ENCODE measurements at places on chromosomes 13 and 19. TPM values are rescaled to one million over a fixed set of nuclear protein-coding genes. Genes with fewer than 3 reads are reported as not detected.

The A1BG gene
- total RNA-seq, result 24.5 TPM

DNA sequence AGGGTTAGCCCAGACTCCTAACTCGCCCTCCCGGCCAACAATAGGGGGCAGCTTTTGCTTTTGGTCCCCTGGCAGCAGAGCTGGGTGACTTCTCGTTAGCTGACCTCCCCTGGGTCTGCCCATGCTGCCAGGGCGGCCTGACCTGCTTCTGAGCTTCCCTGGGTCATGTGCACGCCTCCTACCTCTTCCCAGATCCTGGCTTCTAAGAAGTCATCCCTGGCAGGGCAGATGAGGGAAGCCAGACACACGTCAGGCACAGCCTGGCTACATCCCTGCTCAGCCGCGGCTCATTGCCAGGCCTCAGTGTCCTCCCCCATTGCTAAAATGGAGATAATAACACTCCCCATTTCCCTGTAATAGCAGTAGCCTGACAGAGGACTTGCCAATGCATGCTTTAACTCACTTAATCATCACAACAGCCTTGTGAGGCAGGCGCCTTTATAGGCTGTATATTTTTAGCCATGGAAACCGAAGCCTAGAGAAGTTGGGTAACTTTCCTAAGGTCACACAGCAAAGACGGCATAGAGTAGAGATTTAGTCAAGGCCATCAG, 2.1 kb downstream of the KCNK6 start:
- DNase-seq, result no peak

DNA sequence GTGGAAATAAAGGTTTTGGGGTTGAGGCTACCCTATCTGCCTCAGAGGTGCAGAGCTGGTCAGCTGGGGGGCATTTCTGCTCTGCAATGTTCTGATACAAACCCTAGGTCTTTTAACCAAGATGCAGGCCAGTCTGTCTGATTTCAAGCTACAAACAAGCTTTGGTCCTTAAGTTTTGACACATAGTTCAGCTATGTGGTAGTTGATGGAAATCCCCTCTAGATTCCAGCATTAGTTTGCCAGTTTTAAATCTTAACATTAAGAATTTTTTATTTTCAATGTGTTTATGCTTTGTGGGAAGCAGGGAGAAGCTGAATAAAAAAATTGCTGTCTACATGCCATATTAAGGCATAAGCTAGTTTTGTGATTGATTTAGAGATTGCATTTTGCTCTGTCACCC, 225.7 kb downstream of the LMO7 start:
- no peak for DNase-seq

- DNase-seq, result peak; percentile 71
These were observed 31.7 kb downstream of the ARHGAP35 start for GRCh38 chr19:46892252-46893179.

The CBY2 gene
- not detected for total RNA-seq

- no peak for DNase-seq
These were observed 6.3 kb downstream of the PNKP start for GRCh38 chr19:49861107-49861506.

DNA sequence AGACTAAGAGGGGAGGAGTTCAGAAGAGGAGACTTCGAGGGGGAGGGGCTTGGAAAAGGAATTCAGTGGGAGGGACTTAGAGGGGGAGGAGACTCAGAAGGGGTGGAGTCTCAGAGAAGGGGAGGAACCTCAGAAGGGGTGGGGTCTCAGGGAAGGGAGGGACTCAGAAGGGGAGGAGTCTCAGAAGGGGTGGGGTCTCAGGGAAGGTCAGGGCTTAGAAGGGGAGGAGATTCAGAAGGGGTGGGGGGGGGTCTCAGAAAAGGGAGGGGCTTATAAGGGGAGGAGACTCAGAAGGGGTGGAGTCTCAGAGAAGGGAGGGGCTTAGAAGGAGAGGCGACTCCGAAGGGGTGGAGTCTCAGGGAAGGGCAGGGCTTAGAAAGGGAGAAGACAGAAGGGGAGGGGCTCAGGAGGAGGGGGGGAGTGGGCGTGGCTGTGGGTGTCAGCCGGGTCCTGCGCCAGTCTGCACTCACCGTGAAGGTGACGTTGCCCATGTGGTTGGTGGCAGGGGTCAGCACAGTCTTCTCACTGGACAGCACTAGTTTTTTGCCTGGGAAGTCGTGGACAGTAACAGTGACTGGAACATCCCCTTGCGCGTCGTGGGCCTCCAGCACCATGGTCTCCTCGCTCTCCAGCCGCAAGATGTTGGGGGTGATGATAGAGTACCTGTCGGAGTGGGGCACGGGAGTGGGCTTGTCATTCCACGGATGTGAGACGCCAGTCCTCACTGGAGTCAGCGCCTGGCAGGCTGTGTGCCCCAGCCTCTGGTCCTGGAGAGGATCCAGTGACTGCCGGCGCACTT, 1.5 kb downstream of the C3 start:
- peak; percentile 86 for DNase-seq

The KASH5 gene
- total RNA-seq, result 19.4 TPM

The AMH gene
- total RNA-seq, result 45.7 TPM

- DNase-seq, result no peak
These were observed 43.2 kb downstream of the ZNF571 start for GRCh38 chr19:37551129-37551993.

- DNase-seq, result peak; percentile 77
These were observed 2.8 kb downstream of the ZFP36 start for GRCh38 chr19:39409208-39410016.

The TUBA3C gene
- total RNA-seq, result not detected

- DNase-seq, result no peak
These were observed 9.5 kb downstream of the B3GLCT start for GRCh38 chr13:31209172-31209840.

- DNase-seq, result no peak
These were observed 28.3 kb downstream of the INSR start for GRCh38 chr19:7265963-7266362.

- DNase-seq, result no peak
These were observed 449.8 kb downstream of the DACH1 start for GRCh38 chr13:71417205-71417604.

The NPAS1 gene
- total RNA-seq, result 8.4 TPM

DNA sequence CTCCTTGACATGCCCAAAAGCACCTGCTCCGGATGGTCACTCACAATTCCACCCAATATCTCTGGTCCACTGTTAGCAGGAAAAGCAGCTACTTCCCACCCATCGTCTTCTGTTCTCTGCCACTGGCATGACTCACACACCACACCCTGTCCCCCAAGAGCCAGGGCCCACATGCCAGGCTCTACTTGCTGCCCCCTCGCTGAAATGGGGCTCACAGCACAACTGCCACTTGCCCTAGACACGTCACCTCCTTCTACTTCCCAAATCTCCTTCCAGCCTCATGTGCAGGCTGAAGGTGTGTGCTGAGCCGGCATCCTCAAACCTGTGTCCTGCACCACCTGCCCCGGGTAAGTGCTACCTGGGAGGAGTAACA, 65.0 kb downstream of the TBC1D4 start:
- no peak for DNase-seq
